Kidney tubule cell (primary cell): ENCODE measurements at places on chromosomes 3 and 15.

DNA sequence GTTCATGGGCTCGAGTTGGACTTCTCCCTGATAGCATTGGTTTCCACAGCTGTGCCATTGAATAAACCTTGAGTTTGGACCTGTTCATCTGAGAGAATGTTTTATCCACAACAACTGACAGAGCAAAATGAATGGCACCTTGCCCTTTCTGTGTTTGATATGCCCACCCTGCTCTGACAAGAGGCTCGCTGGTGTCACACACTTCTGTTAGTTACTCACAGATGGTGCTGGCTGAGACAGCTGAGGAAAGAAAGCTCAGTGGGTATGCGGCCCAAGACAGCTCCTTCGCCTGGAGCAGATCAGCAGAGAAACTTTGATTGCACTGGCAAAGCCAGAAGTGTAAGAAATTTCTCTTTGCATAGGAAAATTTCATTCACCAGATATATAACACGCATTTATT lies 2.5 kb upstream of the CAPN3 start:
- no peak for DNase-seq

DNA sequence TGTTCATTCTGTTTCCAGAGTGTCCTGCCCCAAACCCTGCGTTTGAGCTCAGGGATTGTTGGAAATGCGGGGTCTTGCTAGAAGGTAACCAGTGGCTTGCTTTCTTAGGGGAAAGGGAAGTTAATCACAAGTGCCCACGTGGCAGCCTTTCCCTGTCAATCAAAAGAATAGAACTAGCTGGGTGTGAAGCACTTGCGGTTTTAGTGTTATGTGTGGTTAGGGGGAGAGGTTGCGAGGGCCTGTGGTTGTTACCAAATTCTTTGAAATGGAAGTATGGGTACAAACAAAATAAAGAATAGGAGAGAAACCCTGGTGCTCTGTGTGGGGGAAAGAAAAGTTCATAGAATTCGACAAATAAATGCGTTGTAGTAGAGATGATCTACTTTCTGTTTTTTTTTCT lies 67.6 kb downstream of the FNDC3B start:
- peak; percentile 40 for DNase-seq

DNA sequence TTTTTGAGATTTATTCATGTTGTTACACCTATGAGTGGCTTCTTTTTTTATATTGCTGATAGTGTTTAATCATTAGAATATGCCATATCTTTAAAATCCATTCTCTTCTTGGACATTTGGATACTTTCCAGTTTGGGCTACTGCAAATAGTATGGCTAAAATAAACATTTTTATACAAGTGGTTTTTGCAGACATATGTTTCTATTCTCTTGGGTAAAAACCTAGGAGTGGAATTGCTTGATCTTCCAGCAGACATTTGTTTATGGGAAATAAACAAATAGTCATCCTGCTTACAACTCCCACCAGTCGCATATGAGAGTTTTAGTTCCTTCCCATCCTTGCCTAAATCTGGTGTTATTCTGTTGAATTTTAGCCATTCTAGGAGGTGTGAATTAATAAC lies 193.1 kb downstream of the ALCAM start:
- no peak for DNase-seq

- no peak for DNase-seq
These were observed 175.4 kb upstream of the PRICKLE2 start for GRCh38 chr3:64400706-64401105.

GRCh38 chr15:91751611-91752010 lies 101.9 kb upstream of the SLCO3A1 start:
- no peak for DNase-seq
